ENCODE measurements at places on chromosomes 16 and 17.

GRCh38 chr17:43529947-43530287 is 16.2 kb downstream of the ETV4 start:
- no peak for DNase-seq

- no peak for DNase-seq
Observed at GRCh38 chr16:88506723-88507122, 53.6 kb downstream of the ZFPM1 start.

DNA sequence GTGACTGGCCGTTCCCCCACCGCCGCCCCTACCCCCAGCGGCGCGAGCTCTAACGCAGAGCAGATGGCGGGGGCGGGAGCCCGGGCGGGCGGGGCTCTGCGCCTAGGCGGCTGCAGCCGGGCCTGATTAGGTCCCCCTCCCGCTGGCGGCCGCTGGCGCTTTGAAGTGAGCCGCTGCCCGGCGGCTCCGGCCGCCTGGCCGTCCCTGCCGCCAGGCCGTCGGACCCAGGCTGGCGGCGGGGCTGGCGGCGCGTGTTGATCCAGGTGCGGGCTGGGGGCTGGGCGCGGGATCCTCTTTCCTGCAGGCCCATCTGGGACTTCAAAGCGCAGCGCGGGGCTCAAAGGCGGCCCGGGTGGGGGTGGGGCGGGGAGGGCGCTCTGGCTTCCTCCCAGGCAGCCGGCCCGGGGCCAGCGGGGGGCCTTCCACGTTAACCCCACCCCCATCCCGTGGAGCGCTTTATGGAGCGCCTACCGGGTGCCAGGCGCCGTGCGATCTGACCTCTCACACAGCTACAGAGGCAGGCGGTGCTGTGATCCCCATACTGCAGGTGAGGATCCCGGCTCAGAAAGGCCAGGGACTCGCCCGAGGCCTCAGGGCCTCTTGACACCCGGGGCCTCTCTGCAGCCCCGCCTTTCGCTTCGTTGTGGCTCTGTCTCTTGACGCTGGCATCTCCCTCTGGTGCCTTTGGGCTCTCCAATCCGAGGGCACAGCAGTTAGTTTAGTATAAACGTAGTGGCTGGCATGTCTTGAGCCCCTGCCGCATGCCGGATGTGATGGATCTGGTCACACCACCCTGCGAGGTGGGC is 80.0 kb upstream of the NKD1 start:
- DNase-seq: no peak

DNA sequence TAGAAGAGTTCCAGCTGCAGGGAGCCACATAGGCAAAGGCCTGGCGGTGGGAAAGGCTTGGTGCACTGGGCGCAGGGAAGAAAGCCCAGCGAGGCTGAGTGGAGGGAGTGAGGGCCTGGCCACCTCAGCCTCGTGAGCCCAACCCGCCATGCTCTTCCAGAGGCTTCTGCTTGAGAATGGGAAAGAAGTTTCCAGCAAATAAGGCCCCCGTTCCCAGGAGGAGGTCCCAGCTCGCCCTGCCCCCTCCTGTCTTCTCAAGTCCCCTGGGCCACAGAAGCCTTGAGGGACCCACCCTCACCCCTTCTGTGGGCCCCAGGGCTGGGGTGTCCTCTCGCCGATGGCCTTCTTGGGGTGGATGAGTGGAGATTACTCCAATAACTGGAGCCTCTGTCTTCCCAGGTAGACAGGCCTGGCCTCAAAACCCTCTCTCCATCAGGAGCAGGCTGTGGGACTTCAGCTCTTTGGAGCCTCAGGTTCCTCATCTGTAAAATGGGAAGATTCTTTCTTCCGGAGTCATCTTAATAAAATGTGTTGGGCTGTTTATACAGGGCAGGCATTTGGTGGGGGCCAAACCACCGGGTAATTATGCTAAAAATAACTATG is 933 bp upstream of the SNN start:
- DNase-seq: no peak

DNA sequence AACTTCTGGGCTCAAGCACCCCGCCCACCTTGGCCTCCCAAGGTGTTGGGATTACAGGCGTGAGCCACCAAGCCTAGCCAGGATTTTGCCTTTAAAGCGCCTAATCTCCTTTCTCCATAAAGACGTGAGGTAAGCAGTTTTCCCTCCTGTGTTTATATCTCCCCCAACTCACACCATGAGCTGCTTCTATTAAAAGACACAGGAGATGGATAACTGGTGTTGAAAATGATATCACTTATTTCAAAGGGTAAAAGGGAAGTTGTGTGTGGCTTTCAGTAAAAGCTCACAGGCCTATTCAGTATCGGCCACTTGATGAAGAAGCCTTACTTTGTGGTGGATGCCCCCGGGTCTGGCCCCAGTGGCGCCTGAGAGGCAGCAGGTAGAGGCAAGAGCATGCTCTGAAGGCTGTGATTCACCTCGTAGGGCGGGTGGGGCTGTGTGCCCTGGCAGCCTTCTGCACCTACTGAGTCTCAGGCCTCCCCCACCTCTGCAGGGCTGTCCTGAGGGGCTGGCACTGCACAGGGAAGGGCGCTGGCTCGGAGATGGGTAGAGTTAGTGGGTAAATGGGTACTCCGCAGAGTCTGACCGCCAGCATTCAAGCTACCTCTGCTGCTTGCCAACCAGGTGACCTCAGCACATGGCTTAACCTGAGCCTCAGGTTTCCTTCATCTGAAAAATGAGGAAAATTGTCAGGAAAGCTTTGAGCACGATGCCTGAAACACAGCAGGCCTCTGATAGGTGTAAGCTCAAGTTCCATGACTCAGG is 146.8 kb downstream of the CLEC16A start:
- DNase-seq: no peak

- no peak for DNase-seq
Observed at GRCh38 chr17:33260638-33261037, 32.5 kb downstream of the ASIC2 start.

- DNase-seq: no peak
Observed at GRCh38 chr17:58534901-58535421, 20.5 kb upstream of the MTMR4 start.

GRCh38 chr16:58037365-58038057 is 12.0 kb downstream of the MMP15 start:
- no peak for DNase-seq

GRCh38 chr16:83453977-83454376 is 353.8 kb upstream of the HSBP1 start:
- DNase-seq: no peak

DNA sequence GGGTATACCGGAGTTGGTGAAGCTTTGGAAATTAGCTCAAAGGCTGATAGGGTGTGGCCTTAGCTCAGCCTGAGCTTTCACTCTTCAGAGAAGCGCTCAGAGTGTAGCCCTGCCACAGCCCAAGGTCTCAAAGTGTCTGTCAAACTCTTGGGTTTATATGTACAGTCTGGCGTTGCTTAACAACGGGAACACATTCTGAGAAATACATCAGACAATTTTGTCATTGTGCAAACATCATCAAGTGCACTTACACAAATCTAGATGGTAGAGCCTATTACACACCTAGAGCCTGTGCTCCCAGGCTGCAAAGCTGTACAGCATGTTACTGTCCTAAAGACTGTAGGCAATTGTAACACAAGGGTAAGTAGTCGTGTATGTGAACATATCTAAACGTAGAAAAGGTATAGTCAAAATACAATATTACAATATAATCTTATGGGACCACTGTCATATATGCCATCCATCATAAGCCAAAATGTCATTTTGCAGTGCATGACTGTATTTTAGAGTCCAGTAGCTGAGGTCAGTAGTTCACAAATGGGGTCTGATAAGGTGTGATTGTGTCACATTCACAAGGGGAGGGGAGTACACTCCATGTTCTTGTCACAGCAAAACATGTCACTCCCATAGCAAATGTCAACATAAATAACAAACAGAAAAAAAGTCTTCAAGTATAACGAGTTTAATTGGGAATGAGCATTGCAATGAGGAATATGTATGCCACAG is 20.6 kb downstream of the CHAD start:
- DNase-seq: no peak

- DNase-seq: no peak
Observed at GRCh38 chr17:9451934-9452333, 123.7 kb downstream of the STX8 start.
